ENCODE measurements at places on chromosomes 2 and 18. TPM values are rescaled to one million over a fixed set of nuclear protein-coding genes. Genes with fewer than 3 reads are reported as not detected.

The SERPINB7 gene
- not detected for total RNA-seq

- peaks cover 6% of the 10 kb centered on the region for H3K4me1 ChIP-seq
- no peak overlapping the region for H3K27ac ChIP-seq
- H3K27me3 ChIP-seq = no peaks in the 10 kb centered on the region
- no peak for DNase-seq
- no peak overlapping the region for H3K4me3 ChIP-seq
These were observed 329.1 kb upstream of the PKDCC start for GRCh38 chr2:41718705-41719104.

GRCh38 chr2:96296925-96297324, 8.4 kb downstream of the SNRNP200 start:
- DNase-seq = no peak
- peaks cover 100% of the 10 kb centered on the region for H3K36me3 ChIP-seq
- no peaks in the 10 kb centered on the region for H3K4me1 ChIP-seq
- H3K4me3 ChIP-seq = no peak overlapping the region

DNA sequence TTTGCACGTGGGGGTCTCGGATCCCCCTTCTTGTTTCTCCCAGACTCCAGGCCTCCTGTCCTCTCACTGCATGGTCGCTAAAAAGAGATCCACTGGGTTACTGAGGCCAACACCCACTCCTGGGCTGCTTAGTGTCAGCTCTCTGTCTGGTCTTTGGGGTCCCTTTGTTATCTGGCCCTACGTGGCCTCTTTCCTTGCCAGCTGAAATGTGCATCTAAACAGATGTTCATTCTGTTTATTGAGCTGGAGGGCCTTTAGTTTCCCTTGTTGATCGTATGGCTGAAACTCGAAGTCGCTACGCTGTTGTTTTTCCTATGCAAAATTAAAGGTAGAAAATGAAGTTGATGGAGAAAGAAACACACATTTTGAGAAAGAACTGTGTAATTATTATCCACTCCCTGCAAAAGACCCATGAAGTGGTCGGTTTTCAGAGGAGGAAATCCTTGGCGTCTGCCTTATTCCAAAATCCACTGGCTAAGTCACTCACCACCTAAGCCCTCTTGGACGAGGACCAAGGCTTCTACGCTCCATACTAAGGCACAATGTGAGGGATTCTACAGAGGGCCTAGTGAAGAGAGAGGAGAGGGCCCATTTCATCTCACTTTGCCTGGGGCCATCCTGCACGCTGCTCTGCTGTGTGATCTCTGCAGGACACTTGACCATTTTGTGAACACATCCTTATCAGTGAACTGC, 105.3 kb downstream of the GLI2 start:
- H3K36me3 ChIP-seq = no peaks in the 10 kb centered on the region
- no peak overlapping the region for H3K4me3 ChIP-seq
- no peaks in the 10 kb centered on the region for H3K27me3 ChIP-seq
- no peak overlapping the region for H3K27ac ChIP-seq

DNA sequence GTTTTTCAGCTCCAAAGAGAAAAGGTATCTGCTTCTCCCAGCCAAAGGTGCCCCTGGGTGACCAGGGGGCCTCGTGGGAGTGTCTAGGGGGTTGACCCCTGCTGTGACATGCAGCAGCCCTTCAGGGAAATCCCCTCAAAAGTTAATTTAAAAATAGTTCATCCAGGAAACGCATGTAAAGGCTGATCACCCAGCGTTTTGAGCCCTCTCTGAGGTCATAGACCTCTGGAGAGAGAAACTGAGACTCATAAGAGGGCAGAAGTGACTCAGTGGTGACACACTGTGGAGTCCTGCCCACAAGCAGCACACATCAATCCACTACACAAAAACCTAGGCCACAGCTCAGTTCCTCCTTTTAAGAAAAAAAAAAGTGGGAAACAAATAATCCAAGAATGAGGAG, 11.9 kb downstream of the GAL3ST2 start:
- no peaks in the 10 kb centered on the region for H3K4me1 ChIP-seq
- no peaks in the 10 kb centered on the region for H3K36me3 ChIP-seq
- no peak overlapping the region for H3K4me3 ChIP-seq
- H3K27ac ChIP-seq = no peak overlapping the region
- no peaks in the 10 kb centered on the region for H3K27me3 ChIP-seq

Data from ascending aorta (tissue), 2 donors.